ENCODE measurements at places on chromosomes 1 and 21. TPM values are rescaled to one million over a fixed set of nuclear protein-coding genes. Genes with fewer than 3 reads are reported as not detected.

The RNF186 gene
- total RNA-seq, result not detected

The CELA2A gene
- not detected for total RNA-seq

DNA sequence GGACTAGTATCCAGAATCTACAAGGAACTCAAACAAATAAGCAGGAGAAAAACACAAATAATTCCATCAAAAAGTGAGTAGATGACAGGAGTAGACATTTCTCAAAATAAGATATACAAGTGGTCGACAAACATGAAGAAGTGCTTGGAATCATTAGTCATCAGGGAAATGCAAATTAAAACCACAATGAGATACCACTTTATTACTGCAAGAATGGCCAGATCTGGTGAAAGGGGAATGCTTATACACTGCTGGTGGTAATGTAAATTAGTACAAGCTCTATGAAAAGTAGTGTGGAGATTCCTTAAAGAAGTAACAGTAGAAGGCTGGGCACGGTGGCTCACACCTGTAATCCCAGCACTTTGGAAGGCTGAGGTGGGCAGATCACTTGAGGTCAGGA is 73.8 kb downstream of the POU2F1 start:
- no peak for DNase-seq
- no peaks in the 10 kb centered on the region for H3K4me1 ChIP-seq
- no peaks in the 10 kb centered on the region for H3K27me3 ChIP-seq
- H3K4me3 ChIP-seq, result no peak overlapping the region

- no peaks in the 10 kb centered on the region for H3K27me3 ChIP-seq
- peaks cover 32% of the 10 kb centered on the region for H3K4me1 ChIP-seq
- peaks cover 2% of the 10 kb centered on the region for H3K36me3 ChIP-seq
- H3K4me3 ChIP-seq, result peak overlapping the region; percentile 88
- H3K27ac ChIP-seq, result peak overlapping the region; percentile 91
- no peak for DNase-seq
Observed at GRCh38 chr1:6580119-6580592, 362 bp downstream of the ZBTB48 start.

The PLA2G2F gene
- total RNA-seq, result not detected

DNA sequence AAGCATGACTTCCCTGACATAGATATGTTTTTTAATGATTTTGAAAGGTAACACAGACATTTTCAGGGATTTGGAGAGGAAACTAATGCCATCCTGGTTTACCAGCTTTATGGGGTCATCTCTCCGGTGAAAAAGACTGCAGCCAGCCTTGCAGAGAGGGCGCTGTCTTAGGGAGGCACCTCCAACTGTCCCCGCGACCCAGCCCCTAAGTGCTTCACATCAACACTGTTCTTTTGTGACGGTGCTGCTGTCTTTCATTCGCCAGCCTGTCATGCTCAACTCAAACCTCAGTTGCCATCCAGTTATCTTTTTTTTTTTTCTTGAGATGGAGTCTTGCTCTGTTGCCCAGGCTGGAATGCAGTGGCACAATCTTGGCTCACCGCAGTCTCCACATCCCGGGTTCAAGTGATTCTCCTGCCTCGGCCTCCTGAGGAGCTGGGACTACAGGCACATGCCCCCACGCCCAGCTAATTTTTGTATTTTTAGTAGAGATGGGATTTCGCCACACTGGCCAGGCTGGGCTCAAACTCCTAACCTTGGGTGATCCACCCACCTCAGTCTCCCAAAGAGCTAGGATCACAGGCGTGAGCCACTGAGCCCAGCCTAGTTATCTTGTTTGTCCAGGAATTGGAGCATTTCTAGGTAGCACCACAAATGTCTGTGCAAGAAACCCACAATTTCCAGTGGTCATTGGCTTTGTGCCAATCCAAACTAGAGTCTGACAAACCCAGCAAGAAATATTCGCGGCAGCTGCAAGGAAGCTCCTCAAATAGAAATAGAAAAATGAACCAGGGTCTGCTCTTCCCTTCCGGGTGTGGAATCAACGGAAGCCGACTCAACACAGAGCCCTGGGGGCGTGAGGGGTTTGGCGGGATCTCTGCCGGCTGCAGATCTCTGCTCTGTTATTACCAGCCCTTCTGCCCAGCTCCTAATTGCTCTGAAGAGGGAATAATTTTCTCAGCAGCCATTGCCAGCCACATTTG is 24.2 kb downstream of the PDE9A start:
- no peak overlapping the region for H3K27ac ChIP-seq
- peaks cover 11% of the 10 kb centered on the region for H3K27me3 ChIP-seq
- H3K36me3 ChIP-seq, result no peaks in the 10 kb centered on the region
- H3K4me3 ChIP-seq, result no peak overlapping the region

The FCRL5 gene
- 35.0 TPM for total RNA-seq

DNA sequence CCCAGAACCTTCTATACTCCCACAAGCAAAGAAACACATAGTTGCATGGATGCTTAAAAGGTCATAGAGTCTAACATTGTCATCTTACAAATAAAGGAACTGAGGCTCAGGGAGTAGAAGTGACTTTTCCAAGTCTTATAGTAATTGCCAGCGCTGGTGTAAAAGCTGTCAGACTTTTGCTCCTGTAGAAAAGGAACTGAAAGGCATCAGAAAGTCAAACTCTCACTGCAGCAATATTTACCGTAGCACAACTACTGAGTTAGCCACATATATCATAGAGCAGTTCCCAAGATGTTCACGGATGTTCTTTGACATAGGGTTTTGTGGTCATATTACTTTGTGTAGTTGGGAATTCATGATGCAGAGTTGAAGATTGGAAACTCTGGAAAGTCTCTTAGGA is 16.6 kb upstream of the USP24 start:
- no peak overlapping the region for H3K4me3 ChIP-seq
- H3K4me1 ChIP-seq, result no peaks in the 10 kb centered on the region
- DNase-seq, result no peak
- no peaks in the 10 kb centered on the region for H3K36me3 ChIP-seq
- H3K27ac ChIP-seq, result no peak overlapping the region

DNA sequence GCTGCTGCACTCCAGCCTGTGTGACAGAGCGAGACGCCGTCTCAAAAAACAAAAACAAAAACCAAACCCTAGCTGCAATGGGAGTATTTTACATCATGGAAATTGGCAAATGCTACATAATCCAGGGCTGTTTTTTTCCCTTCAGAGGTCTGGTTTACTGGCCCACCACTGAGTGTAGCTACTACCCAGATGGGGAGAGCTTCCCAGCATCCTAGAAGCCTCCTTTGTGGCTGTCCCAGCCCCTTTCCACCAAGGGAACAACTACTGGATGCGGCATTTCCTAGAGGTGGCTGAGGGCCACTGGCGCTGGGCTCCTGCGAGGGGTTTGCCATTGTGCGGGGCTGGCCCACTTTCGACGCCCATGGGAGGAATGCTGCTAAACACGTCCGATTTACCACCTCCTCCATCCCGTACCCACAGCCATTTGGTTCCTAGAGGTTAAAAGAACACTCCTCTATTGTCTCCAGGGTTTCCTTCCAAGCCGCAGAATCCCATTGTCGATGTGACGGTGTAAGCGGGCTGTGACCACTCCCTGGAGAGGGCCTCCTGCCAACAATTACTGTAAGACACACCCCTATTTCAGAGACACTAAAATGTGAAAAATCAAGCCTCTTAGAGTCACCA is 55.4 kb downstream of the RUNX3 start:
- no peak overlapping the region for H3K4me3 ChIP-seq
- no peaks in the 10 kb centered on the region for H3K36me3 ChIP-seq
- H3K4me1 ChIP-seq, result peaks cover 24% of the 10 kb centered on the region
- no peak overlapping the region for H3K27ac ChIP-seq
- no peaks in the 10 kb centered on the region for H3K27me3 ChIP-seq
- DNase-seq, result no peak

DNA sequence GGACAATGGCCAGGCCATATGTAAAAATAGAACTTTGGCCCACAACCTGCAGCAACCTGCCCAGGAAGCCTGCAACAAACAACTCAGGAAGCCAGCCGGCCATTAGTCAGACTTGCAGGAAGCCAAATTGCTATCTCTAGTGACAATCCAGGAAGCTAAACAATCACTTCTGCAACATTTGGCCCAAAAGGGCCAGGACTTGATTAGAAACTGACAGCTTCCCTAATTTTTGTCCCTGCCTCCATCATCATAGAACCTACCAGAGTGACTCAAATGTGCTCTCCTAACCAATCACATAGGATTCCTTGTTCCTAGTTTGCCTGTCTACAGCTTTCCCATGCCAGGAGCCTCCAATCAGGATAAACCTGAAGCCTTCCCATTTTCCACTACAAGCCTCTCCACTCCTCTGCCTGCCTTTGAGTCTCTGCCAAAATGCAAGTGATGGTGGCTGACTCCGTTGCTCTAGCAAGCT is 639.3 kb downstream of the PTPRU start:
- H3K27ac ChIP-seq, result no peak overlapping the region
- no peaks in the 10 kb centered on the region for H3K36me3 ChIP-seq
- no peak for DNase-seq
- no peak overlapping the region for H3K4me3 ChIP-seq
- no peaks in the 10 kb centered on the region for H3K27me3 ChIP-seq

DNA sequence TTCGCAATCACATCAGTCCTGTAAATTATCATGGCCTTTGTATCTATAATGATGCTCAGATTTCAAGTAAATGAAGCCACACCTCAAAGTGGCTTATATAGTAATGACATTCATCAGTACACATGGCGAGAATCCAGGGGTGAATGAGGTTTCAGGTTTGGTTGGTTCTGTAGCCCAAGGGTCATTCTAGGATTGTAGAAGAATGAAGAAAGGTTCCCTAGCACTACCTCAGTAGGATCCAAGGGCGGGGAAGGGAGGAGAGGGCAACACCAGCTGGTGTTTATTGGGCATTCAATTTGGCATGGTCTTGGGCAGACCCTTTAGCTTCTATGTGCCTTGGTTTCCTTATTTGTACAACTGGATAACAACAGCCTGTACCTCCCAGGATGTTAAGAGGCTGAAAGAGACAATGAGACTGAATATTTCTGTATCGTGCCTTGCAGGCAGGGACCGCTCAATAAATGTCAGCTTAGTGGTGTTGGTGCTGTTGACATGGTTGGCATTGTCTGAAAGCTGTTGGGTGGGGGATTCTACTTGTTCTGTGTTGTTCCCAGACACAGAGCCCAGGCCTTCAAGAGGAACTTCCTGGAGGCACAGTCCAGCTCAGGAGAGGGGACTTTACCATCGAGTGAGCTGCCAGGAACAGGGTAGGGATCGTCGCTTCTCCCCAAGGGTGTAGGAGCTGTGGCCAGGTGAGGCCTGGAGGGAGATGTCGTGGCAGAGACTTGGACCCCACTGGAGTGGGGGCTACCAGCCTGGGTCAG is 388.2 kb downstream of the PTPRU start:
- H3K4me1 ChIP-seq, result no peaks in the 10 kb centered on the region
- no peak overlapping the region for H3K4me3 ChIP-seq
- H3K27ac ChIP-seq, result no peak overlapping the region
- no peaks in the 10 kb centered on the region for H3K36me3 ChIP-seq
- DNase-seq, result no peak

DNA sequence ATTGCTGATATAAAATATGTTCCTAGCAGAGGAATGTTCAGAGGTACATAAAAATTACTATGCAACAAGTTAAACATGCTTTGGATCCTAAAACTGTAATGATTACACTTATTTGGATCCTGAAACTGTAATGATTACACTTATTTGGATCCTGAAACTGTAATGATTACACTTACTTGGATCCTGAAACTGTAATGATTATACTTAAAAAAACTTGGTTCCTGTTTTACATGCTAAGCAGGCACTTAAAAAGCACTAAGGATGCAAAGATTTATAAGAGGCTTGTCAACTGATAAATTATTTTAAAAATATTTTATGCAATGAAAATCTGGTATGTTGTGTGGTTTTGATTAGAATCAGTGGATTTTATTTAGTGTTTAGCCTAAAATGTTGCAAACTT is 47.7 kb downstream of the ZNHIT6 start:
- H3K4me3 ChIP-seq, result no peak overlapping the region
- H3K27ac ChIP-seq, result no peak overlapping the region
- DNase-seq, result no peak
- no peaks in the 10 kb centered on the region for H3K4me1 ChIP-seq

The SPRR4 gene
- not detected for total RNA-seq

- peak overlapping the region; percentile 16 for H3K4me3 ChIP-seq
- H3K27ac ChIP-seq, result no peak overlapping the region
- H3K36me3 ChIP-seq, result no peaks in the 10 kb centered on the region
- peaks cover 40% of the 10 kb centered on the region for H3K27me3 ChIP-seq
- H3K4me1 ChIP-seq, result peaks cover 44% of the 10 kb centered on the region
Observed at GRCh38 chr1:47432071-47433036, 5.5 kb upstream of the FOXD2 start.

The PTPRF gene
- 0.07 TPM for total RNA-seq

GRCh38 chr1:155867766-155868165 is 8.4 kb downstream of the SYT11 start:
- H3K4me1 ChIP-seq, result no peaks in the 10 kb centered on the region
- no peaks in the 10 kb centered on the region for H3K27me3 ChIP-seq
- no peaks in the 10 kb centered on the region for H3K36me3 ChIP-seq
- no peak overlapping the region for H3K4me3 ChIP-seq
- DNase-seq, result no peak

The FCAMR gene
- total RNA-seq, result not detected

- no peak overlapping the region for H3K4me3 ChIP-seq
- DNase-seq, result no peak
- no peaks in the 10 kb centered on the region for H3K36me3 ChIP-seq
- no peak overlapping the region for H3K27ac ChIP-seq
- no peaks in the 10 kb centered on the region for H3K4me1 ChIP-seq
Observed at GRCh38 chr1:83900524-83900923, 98.4 kb downstream of the TTLL7 start.

DNA sequence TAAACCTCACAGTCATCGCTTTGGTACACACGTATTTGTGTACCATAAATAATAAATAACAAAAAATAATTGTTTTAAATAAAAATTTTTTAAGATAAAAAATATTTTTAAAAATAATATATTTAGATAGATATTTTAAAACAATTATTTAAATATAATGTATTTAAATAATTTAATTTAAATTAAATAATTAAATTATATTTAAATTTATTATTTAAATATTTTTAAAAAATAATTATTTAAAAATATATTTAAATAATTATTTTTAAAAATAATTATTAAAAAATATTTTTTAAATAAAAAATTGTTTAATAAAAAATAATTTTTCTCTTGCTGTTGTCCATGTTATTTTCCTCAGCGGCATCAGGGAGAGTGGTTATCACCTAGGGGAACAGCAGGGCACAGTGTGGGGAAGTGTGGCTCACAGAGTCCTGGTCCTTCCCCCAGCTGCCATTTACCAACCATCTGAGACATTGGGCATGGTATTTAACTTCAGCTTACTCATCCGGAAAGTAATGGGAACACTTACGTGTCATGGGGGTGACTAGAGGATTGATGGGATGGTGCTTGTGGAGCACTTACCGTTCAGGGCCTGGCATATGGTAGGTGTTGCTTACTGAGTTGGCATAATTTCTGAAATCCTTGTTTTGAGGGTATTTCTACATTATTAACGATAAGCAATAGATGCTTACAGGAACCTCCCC is 92.9 kb upstream of the TSPAN2 start:
- no peak overlapping the region for H3K4me3 ChIP-seq
- H3K36me3 ChIP-seq, result no peaks in the 10 kb centered on the region

DNA sequence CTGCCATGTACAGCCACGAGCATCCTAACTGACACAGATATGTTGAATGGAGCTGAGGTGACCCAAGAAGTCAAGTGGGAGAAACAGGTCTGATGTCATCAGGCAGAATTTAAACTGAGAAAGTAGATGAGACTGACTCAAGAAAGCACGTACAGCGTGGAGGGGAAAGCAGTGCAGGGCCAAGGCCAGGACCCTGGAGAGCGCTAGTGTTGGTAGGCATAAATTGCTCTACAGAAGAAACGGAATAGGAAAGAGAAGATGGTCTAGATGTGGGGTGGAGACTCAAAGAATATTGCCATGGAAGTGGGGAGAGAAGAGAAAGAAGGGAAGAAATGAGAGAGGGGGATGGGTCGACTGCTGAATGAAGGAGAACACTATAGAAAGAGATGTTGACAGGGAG is 45.3 kb upstream of the GJB5 start:
- no peaks in the 10 kb centered on the region for H3K36me3 ChIP-seq
- DNase-seq, result no peak
- no peaks in the 10 kb centered on the region for H3K27me3 ChIP-seq
- H3K4me3 ChIP-seq, result no peak overlapping the region

The PTPN22 gene
- 34.4 TPM for total RNA-seq
